Posterior cingulate gyrus (tissue), 11 donors: ENCODE measurements at places on chromosomes 7 and 10.

DNA sequence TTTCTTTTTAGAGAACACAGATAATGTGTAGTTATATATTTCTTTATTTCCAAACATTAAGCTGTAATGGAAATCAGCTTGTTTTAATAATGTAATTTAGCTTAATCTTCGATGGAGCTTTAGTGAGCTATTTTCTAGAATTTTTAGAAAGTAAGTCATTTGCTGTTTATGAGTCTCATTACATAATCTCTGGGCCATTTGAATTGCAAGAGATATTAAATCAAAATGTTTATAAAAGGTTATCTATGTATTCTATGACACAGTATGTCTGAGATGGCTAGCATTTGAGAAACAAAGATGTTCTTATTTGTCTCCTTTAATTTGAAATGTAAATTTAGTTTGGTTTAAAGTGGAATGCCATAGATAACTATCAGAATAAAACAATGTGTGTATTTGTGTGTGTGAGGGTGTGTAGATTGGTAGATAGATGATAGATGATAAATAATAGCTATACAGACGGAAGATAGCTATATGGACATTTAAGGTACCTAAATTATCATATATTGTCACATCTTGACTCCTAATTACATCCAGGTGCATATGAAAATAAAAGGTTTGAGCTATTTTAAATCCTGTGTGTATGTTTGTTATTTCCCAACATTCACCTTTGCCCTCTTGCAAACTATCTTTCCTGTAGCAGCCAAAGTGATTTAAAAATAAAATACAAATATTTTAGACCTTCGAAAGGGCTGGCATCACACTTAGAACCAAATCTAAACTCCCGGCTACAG, 478.0 kb upstream of the KLF6 start:
- no peak for DNase-seq

GRCh38 chr10:71280825-71281224, 38.2 kb upstream of the SLC29A3 start:
- no peak for DNase-seq

- no peak for DNase-seq
These were observed 12.2 kb downstream of the SFTPA2 start for GRCh38 chr10:79547973-79548372.

DNA sequence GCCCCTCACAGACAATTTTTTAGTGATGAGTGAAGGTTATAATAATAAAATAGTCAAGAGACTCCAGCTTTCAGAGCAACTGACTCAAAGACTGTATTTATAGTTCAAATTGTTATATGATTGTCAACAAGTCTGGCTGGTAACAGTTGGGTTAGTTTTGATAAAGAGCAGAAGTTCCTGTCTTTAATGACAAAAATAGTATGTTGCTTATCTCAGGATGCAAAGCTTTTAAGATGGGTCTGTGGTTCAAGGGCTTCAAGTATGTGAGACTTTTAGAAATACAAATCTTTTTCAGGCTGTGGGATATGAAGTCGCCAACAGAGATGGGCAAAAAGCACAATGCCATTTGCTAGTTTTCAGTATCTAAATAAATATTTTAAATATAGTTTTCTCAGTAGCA, 118.4 kb downstream of the ABCA13 start:
- DNase-seq, result no peak

DNA sequence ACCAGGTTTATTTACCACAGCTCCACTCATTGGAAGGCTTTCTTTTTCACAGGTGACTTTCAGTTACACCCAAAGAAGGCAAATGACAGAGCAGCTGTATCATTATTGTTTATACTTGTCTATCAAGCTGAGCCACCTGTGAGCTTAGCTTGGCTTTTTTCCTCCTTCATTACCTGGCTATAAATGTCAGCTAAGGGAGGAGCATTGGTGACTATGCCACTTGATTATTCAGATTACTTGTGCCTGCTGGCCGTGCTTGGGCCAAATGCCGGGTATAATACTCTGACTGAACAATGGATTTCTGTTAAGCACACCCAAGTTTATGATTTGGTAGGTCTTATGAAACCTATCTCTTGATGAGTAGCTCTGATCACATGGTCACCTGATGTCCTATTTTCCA, 9.9 kb upstream of the GNAT3 start:
- DNase-seq, result no peak

GRCh38 chr10:95035332-95036295, 33.7 kb downstream of the CYP2C8 start:
- no peak for DNase-seq

DNA sequence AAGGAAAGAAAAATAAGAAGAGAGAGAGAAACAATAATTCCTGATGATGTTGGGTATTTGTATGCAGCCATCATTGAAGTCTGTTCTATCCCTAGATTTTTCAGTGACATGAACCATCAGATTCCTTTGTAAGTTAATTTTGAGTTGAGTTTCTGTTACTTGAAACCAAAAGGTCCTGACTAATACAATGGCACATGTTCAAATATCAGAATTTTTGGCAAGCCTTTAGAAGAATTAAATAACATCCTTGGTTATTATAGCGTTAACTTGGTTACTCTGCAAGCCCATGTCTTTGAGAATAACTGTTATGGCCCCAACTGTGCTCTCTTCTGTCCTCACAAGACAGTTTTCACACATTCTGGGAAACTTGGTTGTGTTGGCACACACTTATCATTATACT, 66.5 kb downstream of the SYPL1 start:
- DNase-seq, result no peak

DNA sequence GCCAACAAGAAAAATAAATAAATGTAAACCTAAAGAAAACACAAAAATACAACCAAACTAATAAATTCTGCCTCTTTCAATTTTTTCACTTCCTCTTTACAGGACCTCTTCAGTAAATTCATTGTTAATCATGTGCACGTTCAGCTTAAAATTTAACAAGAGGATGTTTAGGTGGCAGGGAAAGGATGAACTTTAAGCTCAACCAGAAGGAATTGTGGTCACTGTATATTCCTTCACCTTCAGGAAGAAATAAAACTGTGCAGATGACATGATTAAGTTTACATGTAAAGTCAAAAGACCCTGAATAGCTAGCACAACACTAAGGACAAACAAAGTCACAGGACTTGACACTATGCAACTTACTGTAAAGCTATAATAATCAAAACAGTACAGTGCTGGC, 33.0 kb downstream of the KIF5B start:
- no peak for DNase-seq

- no peak for DNase-seq
These were observed 187.5 kb downstream of the CELF2 start for GRCh38 chr10:11205030-11205772.

- no peak for DNase-seq
These were observed 180.0 kb downstream of the BTAF1 start for GRCh38 chr10:92103376-92104090.

GRCh38 chr7:12771378-12771877, 84.0 kb downstream of the ARL4A start:
- no peak for DNase-seq

- DNase-seq, result no peak
These were observed 76.5 kb downstream of the MAPK8 start for GRCh38 chr10:48382982-48383381.

GRCh38 chr10:3776796-3777571, 8.0 kb downstream of the KLF6 start:
- no peak for DNase-seq

DNA sequence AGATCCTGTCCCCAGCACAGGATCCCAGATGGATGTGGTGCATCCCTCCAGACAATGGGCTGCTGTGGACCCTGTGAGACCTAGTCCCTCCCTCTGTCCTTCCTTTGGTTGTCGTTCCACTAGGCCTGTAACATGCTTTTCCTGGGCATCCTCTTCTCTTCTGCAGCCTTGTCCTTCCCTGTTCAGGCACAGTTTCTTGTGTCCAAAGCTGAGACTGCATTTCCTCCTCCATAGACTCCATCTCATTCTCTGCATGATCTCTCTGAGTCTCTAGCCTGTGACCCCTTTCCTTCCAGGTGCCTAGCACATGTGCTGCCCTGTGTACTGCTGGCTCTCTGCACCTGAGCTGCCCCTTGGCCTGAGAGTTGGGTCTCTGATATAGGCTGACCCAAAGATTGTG, 293.5 kb upstream of the IGFBP3 start:
- no peak for DNase-seq

DNA sequence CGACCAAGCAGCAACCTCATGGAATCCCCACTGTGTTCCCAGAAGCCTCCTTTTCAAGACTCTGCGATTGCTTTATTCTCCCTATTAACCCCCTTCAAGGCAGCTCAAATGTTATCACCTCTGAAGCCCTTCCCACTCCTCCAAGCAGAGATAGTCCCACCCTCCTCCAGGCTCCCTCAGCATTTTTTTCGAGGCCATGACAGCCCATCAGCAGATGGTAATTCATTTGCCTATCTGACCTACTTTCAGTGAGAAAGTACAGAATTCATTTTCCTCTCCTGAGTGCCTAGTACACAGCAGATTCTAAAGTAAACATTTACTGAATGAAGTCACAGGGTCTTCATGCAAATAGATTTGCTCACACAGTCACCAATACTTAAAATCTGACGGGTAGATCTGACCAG, 47.8 kb downstream of the HERPUD2 start:
- DNase-seq, result no peak

GRCh38 chr10:7121154-7121797, 289.6 kb downstream of the SFMBT2 start:
- DNase-seq, result peak; percentile 70

- no peak for DNase-seq
These were observed 256.5 kb downstream of the PHTF2 start for GRCh38 chr7:78055001-78055573.

DNA sequence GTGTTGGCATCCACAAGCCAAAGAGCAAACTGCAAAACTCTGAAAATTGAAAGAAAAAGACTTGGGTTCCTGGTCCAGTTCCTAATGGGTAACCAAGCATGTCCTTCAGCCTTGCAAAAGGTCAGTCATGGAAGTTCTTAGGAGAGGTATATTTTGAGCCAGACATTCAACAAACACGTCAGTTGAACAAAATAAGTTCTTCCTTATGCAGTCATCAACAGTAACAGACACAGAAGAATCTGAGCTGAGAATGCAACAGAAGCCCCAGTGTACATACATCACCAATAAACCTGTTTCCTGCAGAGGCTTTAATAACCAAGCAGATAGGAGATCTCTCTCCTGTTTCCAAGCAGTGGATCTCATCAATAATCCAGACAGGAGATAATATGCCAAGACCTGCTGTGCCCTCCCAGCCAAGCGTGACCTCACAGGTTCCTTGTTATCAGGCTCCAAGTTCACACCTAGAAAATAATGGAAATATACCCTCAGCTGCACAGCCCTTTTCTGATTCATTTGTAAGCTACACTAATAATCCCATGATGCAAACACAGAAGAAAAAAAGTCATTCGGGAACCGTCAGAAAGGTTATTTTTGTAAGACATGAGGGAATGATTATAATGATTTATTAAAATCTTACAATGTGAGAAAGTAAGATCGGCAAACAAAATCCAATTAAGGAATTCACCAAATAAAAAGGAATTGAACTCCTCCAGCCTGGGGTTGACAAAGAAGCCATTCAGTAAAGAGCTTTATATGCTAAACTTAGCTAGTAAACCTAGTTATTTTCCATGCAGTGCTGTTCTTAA, 90.7 kb downstream of the DGKI start:
- no peak for DNase-seq

- DNase-seq, result no peak
These were observed 42.5 kb downstream of the NUP205 start for GRCh38 chr7:135600226-135600625.

- DNase-seq, result no peak
These were observed 27.8 kb downstream of the MKX start for GRCh38 chr10:27717861-27718260.

- peak; percentile 71 for DNase-seq
These were observed 65.0 kb downstream of the STK17A start for GRCh38 chr7:43647673-43648472.

GRCh38 chr10:132595854-132596253, 58.3 kb downstream of the INPP5A start:
- DNase-seq, result no peak

DNA sequence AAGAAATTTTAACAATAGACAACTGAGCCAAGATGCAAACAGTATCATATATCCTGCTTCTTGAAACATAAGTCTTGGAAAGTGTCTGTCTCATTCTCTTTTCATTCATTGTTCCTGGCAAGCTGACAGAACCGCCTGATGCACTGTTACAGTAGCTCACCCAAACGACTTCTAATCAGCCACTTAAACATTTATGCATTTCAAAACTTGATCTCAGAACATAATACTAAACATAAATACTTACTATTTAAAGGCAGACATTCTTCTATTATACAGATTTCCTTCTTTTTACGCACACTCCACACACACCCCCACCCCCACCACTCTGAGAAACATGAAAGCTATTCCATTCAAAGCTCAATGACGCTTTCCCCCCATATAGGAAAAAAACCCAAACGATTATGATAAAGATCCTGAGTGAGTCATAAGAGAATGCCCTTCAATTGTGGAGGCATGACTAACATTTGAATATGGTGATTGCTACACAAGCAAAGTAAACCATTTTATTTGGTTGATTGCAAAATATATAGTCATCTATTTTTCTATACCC, 30.5 kb downstream of the SHTN1 start:
- DNase-seq, result no peak

- no peak for DNase-seq
These were observed 41.1 kb upstream of the RET start for GRCh38 chr10:43035800-43036199.

- DNase-seq, result no peak
These were observed 26.0 kb downstream of the RBM17 start for GRCh38 chr10:6114805-6115341.

DNA sequence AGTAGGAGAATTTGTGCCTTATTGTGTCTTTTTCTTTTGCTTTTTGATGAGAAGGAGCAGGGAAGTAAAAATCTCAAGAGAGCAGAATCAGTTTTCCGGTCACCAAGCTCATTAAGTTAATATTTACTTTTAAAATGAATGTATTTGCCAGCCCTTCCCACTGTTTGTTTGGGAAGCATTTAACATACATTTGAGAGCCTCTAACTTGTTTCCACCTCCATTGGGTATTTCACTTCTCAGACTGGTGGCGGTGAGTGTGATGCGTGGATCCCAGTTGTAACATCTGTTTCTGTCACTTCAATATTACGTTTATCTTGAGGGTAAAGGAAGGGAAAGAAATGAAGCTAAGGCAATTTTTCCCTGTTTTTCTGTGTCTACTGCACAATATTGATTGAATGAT, 22.8 kb downstream of the CDK14 start:
- no peak for DNase-seq

DNA sequence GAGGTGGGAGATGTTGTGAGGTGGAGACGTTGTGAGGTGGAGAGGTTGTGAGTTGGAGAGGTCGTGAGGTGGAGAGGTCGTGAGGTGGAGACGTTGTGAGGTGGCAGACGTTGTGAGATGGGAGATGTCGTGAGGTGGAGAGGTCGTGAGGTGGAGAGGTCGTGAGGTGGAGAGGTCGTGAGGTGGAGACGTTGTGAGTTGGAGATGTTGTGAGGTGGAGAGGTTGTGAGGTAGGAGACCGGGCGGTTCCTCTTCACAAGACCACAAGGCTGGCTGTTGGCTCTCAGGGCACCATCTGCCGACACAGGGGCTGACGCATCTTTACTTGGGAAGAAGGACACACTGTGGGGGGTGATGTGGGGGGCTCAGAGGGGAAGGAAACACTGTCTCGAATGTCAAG, 34.7 kb upstream of the SHH start:
- no peak for DNase-seq

GRCh38 chr7:136302049-136302448, 324.9 kb upstream of the MTPN start:
- no peak for DNase-seq

GRCh38 chr10:15725603-15726002, 5.9 kb upstream of the ITGA8 start:
- DNase-seq, result no peak
